Uterine smooth muscle cell (primary cell): ENCODE measurements at places on chromosomes 1 and 21. TPM values are rescaled to one million over a fixed set of nuclear protein-coding genes. Genes with fewer than 3 reads are reported as not detected.

Gene TMEM82
- total RNA-seq = not detected in 2 replicates

Gene DNTTIP2
- total RNA-seq = 29.2 and 36.2 TPM in 2 replicates

Gene OR14K1
- not detected in 2 replicates for total RNA-seq

Gene KCTD3
- 50.5 and 78.0 TPM in 2 replicates for total RNA-seq

Gene TINAGL1
- 3.4 and 28.4 TPM in 2 replicates for total RNA-seq

Gene RAB7B
- 4.6 and 6.3 TPM in 2 replicates for total RNA-seq
